ENCODE measurements at places on chromosomes 13 and 19.

DNA sequence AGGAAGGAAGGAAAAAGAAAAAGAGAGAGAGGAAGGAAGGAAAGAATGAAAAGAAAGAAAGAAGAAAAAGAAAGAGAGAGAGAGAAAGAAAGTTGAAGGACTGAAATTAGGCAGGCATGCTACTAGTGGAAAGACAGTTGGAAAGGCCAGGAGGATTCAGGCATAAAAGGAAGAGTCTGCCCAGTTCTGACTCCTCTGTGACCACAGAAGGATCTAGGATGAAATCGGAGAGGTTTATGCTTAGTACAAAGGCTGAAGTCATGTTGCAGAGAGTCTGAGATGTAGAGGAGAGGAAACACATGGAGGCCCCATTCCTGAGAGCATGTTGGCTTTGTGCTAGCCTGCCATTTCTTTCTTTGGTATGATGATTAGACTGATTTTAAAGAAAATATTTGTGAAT is 246.5 kb upstream of the ARGLU1 start:
- DNase-seq, result no peak

GRCh38 chr13:28012896-28013295 is 24.4 kb upstream of the URAD start:
- DNase-seq, result no peak

DNA sequence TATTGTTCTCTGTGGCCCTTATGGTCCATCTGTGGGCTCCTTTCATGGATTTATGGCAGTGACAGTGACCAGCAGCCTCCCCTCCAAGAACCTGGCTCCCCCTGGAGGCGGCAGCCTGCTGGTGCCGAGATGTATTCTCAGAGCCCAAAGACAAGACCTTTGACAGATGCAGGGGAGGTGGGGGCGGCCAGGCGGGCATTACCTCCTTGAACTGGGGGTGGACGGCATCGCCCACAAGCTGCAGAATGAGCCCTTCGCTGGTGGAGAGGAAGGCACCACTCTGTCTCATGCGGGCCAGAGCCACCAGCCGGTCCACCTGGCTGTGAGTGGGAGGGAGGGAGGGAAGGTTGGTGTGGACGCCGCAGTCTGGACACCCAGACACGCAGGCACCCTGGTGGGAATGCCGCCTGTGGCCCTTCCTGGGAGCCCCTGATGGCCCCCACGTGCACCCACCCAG is 6.6 kb downstream of the ISOC2 start:
- no peak for DNase-seq

DNA sequence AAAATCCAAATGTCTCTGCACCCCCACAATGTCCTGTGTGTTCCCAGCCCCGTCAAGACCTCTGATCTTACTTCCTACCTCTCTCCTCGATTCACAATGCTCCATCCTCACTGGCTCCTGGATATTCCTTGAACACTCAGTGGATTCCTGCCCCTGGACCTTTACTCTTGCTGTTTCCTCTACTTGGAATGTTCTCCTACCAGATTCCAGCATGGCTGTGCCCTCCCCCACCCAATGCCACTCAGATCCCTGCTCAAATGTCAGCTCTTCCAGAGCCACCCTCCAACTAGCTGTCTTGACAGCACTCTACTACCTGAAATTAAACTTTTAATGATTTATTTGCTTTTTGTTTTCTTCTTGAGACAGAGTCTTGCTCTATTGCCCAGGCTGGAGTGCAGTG is 107.4 kb downstream of the KLF5 start:
- DNase-seq, result no peak

DNA sequence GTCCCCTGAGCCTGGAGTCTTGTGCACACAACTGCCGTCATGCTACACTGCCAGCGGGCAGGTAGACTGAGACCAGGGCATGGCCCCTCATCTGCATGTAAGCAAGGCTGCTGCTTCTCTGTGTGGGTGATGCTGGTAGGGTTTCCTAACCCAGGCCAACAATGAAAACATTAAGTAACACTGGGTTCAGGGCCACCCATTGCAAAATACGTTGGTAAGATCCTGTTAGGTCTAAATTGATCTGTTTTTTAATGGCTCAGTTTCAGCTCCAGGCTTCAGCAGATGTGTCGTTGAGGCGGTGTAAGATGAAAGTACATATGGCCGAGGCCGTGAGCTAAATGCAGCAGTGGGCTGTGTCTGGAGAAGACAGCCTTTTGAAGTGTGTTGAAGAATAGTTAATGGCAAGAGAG is 383.4 kb downstream of the IRS2 start:
- DNase-seq, result no peak

DNA sequence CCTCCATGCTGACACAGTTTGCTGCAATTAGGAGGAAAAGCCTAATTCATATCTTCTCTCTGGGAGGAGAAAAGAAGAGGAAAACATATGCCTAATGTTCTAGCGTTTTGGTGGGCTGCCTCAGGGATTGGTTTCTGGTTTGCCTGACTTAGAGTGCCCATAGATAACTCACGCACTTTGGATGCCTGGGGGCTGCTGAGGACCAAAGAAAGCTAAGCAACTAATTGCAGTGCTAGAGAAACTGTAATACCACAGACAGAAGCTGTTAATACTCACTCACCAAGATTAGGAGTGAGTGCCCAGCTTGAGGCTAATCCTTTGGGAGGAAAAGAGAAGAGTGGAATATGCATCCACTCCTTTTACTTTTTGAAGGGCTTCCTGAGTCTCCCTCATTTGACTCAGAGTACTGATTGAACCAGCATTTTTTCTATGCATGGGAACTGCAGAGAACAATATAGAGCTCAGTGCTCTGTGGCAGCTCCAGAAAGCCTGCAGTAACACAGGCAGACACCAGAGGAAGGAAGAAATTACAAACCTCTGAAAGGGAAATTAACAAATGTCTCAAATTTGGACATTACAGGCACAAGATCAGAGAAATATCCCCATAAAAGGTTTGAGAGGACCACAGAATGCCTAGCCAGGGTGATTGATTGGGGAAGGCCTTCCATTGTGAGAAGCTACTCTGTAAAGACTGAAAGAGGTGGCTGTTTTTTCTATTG is 666.4 kb downstream of the OLFM4 start:
- no peak for DNase-seq

DNA sequence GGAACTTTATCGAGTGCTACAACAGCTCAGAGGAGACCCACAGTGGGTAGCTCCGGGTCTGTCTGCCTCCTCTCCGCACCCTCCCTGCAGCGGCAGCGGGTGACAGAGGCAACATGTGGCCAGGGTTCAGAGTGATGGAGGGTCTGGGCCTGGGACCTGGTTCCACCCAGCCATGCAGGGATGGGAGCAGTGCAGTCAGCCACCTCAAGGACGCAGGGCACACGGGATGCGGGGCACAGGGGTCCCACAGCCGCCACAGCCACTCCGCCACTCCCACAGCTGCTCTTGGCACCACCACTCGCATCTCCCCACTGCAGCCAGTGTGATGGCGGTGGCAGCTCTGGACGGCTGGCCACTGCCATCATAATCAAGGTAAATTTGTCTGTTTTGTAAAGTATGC is 892.9 kb downstream of the OLFM4 start:
- DNase-seq, result no peak

- DNase-seq, result no peak
These were observed 125.2 kb downstream of the RAB20 start for GRCh38 chr13:110436276-110436675.

DNA sequence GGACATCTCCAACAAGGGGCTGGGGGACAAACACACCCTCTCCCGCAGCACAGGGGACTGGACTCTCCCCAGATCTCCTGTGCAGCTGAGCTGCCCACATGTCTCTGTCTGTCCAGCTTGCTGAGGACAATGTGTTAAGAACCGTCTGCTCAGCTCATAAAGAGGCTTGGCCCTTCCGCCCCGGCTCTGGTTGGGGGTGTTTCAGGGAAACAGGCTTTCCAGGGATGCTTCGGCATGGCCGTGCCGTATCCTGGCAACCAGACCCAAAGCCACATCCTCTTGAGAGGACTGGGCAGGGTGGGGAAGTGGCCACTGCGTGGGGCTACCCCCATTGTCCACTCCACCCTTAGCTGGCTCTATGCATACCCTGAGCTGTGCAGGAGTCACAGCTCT is 41.1 kb upstream of the CHST8 start:
- no peak for DNase-seq

DNA sequence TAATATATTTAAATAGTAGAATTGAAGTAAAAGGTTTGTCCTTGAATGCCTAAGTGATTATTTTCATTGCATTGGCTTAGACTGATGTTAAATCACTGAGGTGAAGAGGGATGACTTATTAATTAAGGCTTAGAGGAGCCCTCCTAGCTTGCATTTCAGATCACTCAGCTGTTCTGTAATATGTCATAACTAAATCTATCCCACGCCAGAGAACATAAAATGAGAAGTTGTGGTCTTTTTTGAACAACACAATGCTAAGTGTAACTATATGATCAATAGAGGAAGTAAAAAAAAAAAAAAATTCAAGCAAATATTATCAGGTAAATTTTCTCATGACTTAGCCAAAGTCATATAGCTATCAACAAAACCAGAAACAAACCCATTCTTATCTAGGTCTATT is 752.2 kb downstream of the GPC5 start:
- no peak for DNase-seq

GRCh38 chr13:113933901-113934300 is 40.0 kb downstream of the C13orf46 start:
- DNase-seq, result no peak

DNA sequence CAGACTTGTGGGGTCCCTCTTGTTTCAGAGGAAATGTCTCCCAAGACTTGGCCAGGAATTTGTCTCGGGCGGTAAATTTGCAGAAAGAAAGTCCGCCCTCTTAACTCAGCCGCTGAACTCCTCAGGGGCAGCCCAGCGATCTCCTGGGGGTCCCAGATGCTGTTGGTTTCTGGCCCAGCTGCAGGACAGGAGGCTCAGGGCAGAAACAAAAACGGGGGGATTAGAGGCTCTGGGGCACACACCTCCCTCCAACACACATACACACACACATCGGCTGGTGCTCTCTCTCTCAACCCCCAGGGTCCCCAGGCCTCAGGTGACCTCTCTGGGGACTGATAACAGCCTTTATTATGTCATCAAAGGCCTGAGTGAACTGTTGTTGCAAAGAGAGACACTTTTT is 7.1 kb downstream of the ARHGEF18 start:
- DNase-seq, result no peak

DNA sequence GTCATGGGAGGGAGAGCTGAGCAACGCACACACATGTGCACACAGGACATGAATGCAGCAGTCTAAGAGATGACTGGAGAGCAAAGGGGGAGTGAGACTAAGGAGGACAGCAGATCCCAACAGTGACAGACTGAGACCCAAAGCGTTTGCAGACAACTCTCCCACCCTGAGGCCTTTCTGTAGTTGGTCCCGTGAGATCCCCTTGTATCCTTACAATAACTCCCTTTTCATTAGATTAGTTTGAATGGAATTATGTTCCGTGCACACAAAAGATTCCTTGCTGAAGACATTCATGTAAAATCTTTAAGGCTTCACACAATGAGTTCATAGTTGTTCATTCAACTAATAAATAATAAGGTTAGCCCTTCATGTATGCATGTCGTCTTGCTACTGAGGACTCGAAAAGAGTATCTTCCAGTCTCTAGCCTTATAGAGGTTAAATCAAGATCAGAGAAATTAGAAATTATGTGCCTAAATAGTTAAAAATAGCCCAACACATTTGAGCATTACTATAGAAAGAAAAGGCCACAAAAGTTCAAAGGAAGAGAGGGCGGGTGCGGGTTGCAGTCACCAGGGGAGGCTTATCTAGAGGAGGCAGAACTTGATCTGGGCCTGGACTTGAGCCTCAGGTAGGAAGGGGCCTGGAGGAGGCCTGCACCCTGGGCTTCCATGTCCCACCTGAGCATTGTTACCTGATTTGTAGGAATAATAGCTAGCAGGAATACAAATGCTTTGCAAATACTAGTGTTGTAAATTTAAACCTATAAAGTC is 3.1 kb upstream of the GTF3A start:
- no peak for DNase-seq

DNA sequence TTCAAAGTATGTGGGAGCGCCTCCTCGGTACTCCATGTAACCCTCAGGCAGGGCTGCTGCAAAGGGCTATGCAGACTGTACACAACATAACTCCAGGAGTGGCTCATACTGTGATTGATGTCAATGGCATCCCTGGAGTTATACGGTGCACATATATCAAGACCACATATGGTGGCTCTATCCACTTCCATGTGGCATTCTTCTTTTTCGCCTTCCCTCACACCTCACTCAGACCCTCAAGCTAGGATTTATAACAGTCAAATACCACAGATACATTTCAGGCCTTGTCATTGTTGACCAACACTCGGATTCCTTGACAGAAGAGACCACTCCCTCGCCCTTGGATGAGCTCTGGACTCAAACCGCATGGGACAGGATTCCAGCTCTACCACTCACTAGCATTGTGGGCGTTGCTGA is 11.3 kb upstream of the UBL3 start:
- DNase-seq, result no peak

DNA sequence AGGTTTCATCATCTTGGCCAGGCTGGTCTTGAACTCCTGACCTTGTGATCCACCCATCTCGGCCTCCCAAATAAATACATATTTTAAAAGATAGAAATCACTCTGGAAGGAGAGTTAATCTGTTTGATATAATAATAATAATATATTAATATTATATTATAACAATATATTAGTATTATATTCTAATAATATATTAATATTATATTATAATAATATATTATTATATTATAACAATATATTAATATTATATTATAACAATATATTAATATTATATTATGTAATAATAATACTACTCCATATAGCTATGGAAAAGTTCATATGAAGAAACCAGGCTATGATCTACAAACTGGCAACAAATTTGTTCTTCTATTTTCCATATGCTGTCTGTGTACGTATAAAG is 16.8 kb downstream of the HPN start:
- DNase-seq, result no peak

DNA sequence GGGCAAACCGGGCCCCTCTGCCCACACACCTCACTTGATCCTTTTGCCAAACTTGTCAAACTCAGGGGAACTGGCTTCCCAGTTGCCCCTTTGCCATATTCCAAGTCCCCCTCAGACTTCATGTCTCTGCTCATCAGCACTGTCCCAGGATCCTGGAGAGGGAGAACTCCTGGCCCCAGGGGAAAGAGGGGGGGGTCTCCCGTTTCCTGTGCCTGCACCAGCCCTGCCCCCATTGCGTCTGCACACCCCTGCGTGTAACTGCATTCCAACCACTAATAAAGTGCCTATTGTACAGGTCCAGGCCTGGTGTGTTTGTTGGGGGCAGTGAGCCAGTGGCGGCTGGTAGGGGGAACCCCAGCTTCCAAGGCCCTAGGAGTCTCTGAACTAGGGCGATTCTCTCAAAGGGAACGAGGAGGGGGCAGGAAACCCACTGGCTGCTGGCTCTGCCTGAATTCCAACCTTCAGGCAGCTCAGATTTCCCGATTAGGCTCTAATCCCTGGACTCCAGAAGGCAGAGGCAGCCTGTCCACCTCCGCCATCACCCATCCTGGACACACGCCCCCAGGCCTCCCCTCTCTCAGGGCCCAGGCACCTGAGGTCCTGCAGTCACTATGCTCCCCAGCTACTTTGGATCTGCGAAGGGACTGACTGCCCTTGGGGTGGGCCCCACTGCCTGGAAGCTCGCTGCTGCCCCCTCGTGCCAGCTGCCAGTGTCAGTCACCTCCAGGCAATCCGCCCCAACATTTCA is 9.7 kb upstream of the ILF3 start:
- no peak for DNase-seq

- DNase-seq, result no peak
These were observed 299.7 kb downstream of the LMO7 start for GRCh38 chr13:75935805-75936204.

All from glomerular endothelial cell (primary cell).